ENCODE measurements at places on chromosomes 2 and 18.
A peak's percentile ranks its signal among the peaks of the same experiment; 100 is the strongest.

- no peak for DNase-seq
These were observed 28.9 kb upstream of the CCNYL1 start for GRCh38 chr2:207682557-207682956.

DNA sequence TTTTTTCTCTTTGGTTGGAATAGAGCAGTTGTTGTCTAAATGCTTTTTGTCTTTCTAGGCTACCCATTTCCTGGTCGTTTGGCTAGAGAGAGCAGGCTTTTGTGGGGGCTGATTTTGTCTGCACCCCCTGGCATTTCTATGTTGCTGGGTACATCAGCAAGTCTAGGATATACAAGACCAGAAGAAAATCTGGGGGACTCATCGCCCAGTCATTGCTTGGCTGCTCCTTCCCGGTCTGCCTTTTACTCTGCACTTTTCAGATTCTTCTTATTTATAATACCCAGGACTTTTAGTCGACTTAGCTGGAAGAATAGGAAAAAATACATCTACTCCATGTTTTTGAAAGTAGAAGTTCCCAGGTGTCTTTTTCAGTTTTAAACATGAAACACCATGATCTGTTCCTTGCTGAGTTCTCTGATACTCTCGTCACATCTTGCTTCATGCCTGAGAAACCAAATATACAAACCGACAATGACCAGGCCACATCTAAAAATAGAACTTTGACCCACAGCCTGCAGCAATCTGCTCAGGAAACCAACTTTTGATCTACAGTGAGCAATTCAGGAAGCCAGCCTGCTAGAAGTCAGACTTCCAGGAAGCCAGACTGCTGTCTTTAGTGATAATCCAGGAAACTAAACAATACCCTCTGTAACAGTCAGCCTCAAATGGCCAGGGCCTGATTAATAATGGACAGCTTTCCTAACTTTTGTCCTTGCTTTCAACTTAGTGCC, 163.8 kb upstream of the MEX3C start:
- no peak for DNase-seq

- DNase-seq = no peak
These were observed 40.9 kb upstream of the RGPD4 start for GRCh38 chr2:107785756-107786155.

DNA sequence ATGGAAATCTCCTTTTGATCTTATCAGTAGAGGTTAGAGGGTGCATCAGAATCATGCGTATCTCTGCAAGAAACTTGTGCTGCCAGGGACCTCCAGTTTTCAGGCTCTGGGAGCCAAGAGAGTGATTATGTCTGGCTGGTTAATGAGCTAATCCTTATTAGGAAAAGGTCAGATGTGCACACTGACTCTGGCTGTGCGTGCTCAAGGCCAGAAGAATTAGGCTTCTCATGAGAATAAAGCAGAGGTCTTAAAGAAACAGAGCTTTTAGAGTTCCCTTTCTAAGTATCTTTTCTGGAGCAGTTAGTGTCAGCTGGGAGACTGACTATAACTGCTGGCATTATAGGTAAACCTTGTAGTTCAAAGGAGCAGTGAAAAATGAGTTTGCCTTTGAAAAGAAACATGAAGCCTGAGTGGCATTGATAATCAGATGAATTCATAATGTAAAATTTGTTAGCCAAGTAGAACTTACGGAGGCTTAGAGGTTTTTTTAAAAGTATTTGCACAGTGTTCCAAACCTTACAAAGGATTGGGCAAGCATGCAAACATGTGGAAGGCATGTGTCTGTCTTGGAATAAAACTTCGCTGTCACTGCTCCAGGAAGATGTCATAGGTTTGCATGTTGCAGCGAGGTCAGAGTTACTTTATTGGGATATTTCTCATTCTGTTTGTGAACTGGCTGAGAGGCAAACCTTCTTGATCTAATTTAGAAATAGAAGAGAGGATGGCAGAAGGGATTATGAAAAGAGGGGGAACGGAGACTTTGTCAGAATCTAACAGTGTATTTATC, 151.7 kb downstream of the ARHGAP28 start:
- DNase-seq = no peak

DNA sequence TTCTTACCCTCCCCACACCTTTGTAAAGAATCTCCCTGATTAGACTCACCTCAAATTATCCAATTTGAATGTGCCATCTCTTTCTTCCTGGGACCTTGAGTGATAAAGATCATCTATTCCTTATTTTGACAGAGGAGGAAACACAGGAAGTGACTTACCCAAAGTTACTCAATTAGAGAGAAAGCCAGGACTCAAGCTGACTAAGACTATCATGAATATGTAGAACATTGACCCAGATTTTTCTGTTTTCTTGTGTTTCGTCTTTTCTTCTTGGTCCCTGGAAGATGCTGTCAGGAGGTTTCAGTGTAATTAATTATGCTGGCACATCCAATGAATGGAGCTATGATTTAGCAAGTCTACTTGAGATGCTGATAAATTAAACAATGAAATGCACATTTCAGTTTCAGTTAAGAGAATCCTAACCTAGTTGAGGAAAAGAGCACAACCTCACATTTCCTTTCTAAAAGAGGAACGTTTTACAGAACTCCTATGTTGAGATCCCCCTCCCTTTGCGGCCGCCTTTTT, 380.4 kb downstream of the CLIP4 start:
- DNase-seq = no peak

DNA sequence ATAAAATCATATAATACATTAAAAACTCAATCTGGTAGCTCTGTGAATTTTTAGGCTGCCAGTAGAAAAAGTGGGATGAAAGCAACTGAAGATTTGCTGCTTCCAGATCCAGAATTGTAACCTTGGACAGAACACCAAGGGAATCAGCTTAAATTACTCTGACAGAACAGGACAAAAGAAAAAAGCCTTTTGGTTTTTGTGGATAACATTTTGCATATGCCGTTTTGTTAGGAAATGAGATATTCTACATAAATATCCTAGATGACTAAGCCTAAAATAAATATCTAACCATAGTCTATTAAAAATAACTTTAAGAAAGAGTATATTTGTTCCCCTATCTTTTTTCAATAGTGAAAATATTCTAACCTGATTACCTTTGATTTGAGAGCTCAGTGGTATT, 148.7 kb upstream of the DOCK10 start:
- no peak for DNase-seq

DNA sequence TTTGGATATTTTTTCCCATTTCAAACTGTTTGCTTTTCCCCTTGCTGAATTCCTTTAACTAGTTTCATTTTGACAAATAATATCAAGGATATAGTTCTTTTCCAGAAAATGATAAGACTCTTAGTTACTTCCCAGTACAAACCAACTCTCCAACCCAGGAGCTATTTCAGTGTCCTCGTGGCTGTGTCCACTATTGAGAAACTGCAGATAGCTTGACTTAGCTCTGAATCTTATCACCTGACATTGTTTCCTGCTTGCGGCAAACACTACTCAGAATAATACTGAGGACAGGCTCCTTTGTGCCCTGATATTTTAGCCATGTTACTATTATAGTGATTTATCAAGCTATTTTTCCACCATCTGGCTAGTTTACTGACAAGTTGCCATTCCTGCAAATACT, 74.6 kb downstream of the KLF7 start:
- no peak for DNase-seq

DNA sequence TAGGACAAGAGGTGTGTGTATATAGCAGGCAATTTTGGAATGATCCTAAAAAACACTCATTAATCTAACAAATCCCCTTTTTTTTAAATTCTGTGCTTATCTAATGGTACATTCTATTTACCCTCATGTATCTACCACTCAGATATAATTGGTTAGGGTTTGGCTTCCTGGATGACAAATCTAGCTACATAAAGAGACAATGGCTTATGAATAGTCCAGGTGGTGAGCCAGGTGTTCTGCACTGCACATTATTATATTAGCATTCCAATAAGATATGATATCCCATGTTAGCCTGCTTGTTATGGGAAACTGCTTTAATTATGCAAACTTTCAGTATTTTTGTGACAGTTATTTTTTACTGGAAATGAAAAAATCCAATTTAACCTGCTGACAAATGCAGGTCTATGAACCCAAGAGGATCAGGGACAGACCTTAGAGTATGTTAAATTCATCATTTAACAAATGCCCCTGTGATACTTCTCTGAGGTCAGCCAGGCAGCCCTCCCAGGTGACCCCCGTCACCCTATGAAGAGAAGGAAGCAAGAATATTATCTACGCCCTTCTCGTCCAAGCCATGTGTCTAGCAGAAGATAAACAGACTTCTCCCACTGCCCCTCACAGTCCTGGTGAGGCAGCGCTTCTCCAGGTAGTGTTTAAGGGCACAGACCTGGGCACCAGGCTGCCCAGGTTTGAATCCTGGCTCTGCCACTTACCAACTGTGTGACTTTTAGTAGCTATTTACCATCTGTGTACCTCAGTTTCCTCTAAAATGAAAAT, 83.0 kb downstream of the ADD2 start:
- no peak for DNase-seq

- no peak for DNase-seq
These were observed 56.0 kb downstream of the ABCA12 start for GRCh38 chr2:215082446-215082845.

DNA sequence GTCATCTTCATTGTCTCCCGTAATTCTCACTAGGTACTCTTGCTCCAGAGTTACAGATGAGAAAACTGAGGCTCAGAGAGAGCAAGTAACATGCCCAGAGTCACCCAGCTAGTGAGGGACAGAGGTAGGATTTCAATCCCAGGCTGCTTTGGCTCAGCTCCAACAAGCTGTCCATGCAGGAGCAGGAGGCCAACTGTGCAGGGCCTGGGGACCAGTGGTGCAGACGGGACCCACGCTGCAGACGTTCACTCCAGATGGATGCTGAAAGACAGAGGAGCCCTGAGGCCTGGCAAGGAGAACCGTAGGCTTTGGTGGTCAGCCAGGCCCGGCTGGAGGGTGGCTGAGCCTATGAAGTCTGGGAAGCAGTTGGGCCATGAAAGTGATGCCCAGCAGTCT, 102.6 kb downstream of the MCFD2 start:
- DNase-seq = no peak

GRCh38 chr2:73283545-73284295, 558 bp downstream of the FBXO41 start:
- DNase-seq = peak; percentile 64

DNA sequence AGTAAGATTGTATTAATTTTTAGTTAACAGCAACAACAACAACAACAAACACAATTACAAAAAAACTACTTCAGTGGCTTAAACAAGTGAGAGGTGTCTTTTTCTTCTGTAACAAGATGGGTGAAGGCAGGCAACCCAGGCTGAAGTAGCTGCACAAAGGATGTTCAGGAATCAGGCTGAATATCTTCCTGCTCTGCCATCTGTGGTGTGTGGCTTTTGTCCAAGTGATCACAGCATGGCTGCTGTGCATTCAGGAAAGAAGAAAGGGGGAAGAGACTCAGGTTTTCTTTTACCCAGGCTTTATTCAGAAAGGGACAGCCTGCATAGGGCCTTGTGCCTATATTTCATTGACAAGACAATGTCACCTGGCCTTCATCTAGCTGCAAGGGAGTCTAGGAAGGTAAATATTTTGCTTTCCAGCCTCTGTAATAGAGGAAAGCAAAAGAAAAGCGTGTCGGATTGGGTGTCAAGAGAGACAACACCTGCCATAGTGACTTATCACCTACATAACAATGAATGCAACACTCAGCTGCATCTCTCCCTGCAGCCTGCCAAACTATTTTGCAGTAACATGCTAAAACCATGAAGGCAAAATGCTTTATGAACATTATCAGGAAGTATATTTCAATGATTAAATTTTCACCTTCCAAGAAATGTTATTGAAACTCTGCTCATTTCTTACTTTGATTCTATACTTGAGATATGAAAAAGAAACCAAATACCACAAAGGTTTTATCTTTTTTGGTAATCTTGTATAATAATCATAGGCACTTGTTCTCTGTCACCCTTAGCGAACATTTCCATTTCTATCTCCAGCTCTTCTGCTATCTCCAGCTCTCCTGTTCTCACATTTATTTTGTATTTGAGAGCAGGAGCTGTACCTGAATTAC, 14.6 kb downstream of the G6PC2 start:
- no peak for DNase-seq

DNA sequence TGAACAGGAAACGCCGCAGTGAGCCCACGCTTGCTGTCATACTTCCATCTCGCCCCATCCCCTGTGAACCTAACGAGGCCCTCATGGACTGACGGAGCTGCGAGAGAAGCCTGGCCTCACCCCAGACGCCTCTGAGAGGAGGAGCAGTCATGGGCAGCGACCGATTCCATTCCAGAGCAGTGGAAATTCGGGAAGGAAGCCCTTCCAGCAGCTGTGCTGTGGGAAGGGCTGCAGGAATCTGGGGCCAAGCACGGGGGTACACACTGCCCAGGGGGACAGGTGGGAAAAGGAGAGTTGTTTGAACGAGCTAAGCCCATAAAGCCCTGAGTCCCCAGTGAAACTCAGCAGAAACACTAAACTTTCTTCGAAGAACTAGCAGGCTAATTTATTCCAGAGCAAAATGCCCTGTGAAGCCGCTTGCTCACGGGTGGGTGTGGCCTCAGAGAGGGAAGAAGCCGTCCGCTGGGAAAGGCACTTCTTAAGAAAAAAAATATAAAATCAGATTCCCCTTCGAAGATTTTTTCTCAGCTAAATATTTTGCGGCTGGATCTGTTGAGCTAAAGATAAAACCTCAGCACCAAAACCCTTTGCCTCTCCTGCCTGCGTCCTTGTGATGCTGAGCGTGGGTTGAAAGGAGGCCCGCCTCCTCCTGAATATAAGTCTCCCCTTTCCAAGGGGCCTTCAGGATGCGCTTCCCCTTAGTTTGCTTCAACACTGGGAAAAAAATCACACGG, 38.2 kb downstream of the ANKMY1 start:
- DNase-seq = no peak
